ENCODE measurements at places on chromosomes 12 and 14.

DNA sequence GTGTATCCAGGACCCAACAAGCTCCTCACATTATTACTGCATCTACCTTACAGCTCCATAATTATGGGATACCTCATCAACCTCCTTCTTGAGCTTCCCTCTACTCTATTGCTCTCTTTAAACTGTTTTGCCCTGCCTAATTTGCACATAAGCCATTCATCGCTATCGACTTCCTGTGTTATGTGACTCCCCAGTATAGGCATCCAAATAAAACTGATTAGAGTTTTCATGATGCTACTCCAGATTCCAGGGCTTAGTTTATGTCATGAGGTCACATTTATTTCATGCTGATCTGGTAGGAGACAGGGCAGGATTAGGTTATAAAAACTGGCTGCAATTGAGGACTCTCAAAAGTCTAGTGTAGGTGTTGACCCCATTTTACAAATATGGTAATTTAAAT lies 569.9 kb upstream of the MGAT4C start:
- no peak for DNase-seq

GRCh38 chr12:71155225-71155624 lies 2.6 kb downstream of the TSPAN8 start:
- no peak for DNase-seq

DNA sequence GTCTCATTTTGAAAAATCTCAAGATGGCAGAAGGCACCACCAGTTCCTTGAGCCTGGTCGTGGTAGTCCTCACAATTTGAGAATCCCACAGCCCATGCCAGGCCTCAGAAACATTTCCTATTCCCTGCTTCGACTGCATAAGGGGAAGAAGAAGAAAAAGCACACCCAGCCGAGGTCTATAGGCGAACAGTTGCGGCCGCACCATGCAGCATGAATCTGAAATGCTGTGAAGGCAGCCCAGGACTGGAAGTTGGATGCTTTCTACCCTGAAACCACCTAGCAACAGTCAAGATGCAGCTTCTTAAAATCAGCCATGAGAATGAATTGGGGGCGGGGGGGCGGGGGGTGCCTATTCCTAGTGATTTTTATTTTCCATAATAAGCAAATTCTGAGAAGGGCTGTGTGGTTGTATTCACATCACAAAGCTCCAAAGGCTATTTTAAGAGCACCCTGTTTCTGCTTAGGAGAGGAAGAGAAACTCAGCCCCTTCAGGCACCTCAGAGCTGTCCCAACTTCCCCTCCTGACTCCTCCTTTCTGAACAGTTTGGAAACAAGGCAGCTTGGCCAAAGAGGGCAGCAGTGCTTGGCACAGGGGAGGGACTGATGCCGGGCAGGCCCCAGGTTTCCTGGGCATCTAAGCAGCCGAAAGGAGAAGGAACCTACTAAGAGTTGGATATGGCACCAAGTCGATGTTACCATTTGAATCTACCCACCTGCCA lies 172.5 kb upstream of the FOXN3 start:
- DNase-seq = no peak

GRCh38 chr12:3097186-3097804 lies 20.1 kb downstream of the TSPAN9 start:
- peak; percentile 43 for DNase-seq

- no peak for DNase-seq
Observed at GRCh38 chr12:104649921-104650320, 193.2 kb downstream of the CHST11 start.

- no peak for DNase-seq
Observed at GRCh38 chr14:75647640-75648039, 13.0 kb downstream of the ERG28 start.

- no peak for DNase-seq
Observed at GRCh38 chr14:59305231-59305630, 116.8 kb downstream of the DAAM1 start.
